Esophagus mucosa (tissue), 1 donor: ENCODE measurements at places on chromosomes 6 and 20.

GRCh38 chr20:20318365-20319161, 49.3 kb upstream of the INSM1 start:
- no peak for ATAC-seq

- no peak for ATAC-seq
Measured at GRCh38 chr6:26231006-26231587, 133.9 kb upstream of the BTN3A2 start.

- no peak for ATAC-seq
Measured at GRCh38 chr6:434051-434705, 42.6 kb downstream of the IRF4 start.

GRCh38 chr20:3380228-3381070, 27.0 kb downstream of the DNAAF9 start:
- no peak for ATAC-seq

DNA sequence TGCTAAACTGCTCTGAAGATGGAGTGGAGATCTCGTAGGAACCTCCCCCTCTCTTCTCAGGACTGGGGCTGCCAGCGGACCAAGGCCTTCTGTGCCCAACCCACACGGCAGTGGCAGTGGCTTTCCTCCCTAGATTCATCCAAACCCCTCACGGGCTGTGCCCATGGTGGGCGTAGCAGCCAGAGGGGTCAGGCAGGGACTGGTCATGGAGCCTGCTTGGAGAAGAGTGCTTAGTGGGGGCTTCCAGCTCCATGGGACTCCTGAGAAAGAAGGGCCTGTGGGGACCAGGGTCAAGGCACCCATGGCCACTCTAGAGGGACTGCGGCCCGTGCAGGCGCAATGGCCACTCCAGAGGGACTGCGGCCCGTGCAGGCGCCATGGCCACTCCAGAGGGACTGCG, 86.6 kb downstream of the TAF4 start:
- no peak for ATAC-seq

- peak; percentile 76 for ATAC-seq
Measured at GRCh38 chr6:166530211-166531095, 56.0 kb downstream of the RAMACL start.

DNA sequence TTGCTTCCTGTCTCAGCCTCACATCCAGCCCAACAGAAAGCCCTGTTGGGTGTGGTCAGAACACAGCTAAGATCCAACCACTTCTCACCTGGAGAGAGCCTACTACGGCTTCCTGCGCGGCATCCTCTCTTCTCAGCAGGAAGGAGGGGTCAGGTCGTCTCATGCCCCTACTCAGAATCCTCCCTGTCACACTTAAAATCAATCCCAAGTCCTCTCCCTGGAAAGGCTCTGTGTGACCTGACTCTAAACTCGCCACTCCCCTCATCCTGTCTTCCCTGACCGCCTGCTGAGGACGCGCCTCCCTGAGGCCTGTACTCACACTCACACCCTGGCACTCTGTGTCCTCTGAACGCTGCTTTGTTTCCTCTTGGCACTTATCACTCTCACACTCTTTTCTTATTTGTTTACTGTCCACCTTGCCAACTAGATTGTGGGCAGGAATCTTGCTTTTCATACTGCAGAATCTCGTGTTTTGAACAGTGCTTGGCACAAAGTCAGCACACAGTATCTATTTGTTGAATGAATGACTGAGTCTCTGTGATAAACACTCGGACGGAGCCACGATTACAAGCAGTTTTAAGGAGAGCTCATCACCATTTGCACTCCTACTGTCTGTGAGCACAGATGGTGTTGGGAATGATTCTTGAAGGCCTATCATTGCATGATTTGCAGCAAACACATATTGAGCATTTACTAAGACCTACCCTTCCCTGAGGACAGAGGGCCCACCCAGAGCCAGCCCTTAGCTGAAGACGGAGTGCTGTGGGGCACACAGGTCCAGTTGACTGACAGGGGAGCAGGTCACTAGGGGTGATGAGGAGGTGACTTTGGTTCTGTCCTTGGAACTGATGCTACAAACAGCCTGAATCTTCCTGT, 18.7 kb downstream of the RAB5IF start:
- peak; percentile 57 for ATAC-seq

- ATAC-seq = no peak
Measured at GRCh38 chr6:44399991-44400390, 12.5 kb downstream of the CDC5L start.

DNA sequence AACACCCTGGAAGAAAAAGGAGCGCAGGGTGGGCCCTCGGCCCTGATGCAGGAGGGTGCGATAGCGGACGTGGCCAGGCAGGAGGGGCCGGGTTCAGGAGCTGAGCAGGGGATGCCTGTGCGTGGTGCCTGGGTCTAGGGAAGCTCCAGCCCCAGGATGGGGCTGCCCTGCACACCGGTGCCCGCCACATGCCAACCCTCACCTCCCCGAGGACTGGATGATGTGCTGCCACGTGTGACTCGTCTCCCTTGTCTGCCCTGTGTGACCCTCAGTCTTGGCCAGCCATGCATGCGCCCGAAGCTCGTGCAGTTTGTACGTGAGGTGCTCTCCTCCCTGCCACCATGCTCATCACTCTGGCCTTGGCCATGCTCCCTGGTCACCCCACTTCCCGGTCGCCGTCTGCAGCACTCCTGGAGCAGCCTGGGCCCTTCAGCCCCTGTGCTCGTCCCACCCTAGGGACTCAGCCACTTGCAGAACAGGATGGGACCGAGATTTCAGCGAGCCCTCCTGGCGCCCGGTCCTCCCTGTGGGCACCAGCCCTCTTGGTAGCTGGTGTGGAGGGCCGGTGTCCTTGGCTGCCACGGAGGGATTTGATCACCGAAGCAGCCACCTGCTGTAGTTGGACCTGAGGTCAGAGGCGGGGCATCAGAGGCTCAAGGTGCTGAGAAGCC, 4.3 kb upstream of the COL20A1 start:
- ATAC-seq = no peak

GRCh38 chr6:121216928-121217327, 117.4 kb downstream of the TBC1D32 start:
- no peak for ATAC-seq

DNA sequence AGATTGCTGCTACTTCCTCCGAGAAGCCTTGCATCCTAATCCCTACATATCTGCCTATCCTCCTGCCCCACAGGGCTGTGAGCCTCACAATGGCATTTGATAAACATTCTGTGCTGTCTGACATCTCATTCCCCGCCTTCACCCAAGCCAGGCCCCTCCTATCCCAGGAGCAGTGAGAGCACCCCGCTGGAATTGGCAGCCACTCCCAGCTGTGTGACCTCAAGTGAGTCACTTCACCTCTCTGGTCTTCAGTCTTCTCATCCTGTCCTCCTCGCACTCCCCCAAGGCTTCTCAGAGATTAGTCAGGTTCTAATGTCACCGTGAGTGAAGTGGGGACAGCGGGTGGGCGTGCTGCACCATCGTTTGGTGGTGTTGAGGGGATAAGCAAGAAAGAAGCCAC, 81.7 kb downstream of the CDH22 start:
- no peak for ATAC-seq

- ATAC-seq = no peak
Measured at GRCh38 chr6:113127786-113128419, 729.2 kb upstream of the MARCKS start.
